Neural progenitor cell (in vitro differentiated cells): ENCODE measurements at places on chromosomes 7 and 10. TPM values are rescaled to one million over a fixed set of nuclear protein-coding genes. Genes with fewer than 3 reads are reported as not detected.

SLC39A12 gene
- 0.22 TPM in 1 of 2 replicates, not detected in the other for total RNA-seq

STAG3 gene
- total RNA-seq: 0.58 and 1.2 TPM in 2 replicates

FLNC gene
- 6.7 and 23.7 TPM in 2 replicates for total RNA-seq

ZP3 gene
- 1.7 TPM in 1 of 2 replicates, not detected in the other for total RNA-seq

HGF gene
- total RNA-seq: 0.09 and 0.22 TPM in 2 replicates

WNT8B gene
- total RNA-seq: 5.8 and 9.0 TPM in 2 replicates

AGFG2 gene
- total RNA-seq: 1.2 and 5.6 TPM in 2 replicates

CYP2E1 gene
- total RNA-seq: 0.36 and 0.50 TPM in 2 replicates

SGPL1 gene
- 51.5 and 53.6 TPM in 2 replicates for total RNA-seq

CALML5 gene
- not detected in 2 replicates for total RNA-seq

CCL24 gene
- not detected in 2 replicates for total RNA-seq

CDK1 gene
- 291 and 421 TPM in 2 replicates for total RNA-seq

SLC16A9 gene
- 39.6 and 48.5 TPM in 2 replicates for total RNA-seq

OGDHL gene
- 0.34 and 0.56 TPM in 2 replicates for total RNA-seq

PPP1R17 gene
- 0.09 TPM in 1 of 2 replicates, not detected in the other for total RNA-seq

C10orf62 gene
- not detected in 2 replicates for total RNA-seq

EIF5AL1 gene
- 0.24 and 0.31 TPM in 2 replicates for total RNA-seq
